ENCODE measurements at places on chromosomes 6 and 20.

- DNase-seq = no peak
These were observed 848.4 kb downstream of the PHF3 start for GRCh38 chr6:64483956-64484499.

DNA sequence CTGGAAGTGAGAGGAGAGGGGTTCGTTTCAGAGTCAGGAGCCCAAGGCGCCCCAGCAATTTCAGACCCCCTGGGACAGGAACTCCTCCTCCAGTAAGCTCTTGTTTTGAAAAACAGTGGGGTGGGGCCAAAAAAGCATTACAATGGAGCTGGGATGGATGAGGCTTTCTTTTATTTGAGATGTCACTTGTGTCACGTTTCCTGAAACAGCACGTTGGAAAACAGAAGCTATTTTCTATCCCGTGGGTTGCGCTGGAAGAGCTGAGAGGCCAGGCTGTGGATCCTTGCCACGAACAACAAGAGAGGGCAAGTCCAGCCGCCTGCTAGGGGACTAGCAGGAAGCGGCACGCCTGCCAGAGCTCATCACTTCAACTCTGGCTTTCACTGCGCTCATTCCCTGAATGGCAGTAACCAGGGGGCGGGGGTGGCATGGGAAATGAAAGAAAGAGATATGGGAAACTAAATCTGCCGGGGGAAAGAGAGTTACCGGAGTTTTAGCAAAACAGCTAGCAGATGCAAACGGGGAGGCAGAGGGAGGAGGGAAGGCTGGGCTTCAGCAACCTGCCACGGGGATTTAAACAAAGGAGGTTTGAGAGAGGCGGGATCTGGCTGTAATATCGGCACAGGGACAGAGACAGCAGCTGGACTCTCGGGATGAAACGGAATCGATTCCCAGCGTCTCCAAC, 34.6 kb downstream of the GCNT2 start:
- DNase-seq = no peak

DNA sequence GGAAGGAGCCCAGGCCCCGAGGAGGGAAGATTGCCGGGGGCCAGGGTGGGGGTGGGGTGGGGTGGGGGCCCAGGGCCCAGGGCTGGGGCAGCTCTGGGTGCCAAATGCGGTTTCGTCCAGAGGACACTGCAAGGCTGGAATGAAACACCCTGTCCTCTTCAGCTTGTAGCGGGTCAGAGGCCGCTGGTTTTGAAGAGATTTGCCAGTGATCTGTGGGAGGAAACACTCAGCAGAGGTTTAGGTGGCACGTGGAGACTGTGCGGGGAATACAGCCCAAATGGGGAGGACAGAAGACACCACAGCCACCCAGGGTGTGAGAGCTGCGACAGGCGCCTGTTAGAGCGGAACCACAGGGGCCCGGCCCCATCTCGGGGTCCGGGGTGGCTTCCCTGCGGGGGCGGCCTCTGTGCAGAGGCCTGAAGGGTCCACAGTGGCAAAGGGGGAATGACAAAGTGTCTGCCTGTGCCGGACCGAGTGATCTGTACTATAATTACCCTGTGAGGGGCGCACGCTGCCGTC, 29.2 kb downstream of the FRMD1 start:
- DNase-seq = no peak

- DNase-seq = no peak
These were observed 3.7 kb downstream of the RNF39 start for GRCh38 chr6:30071858-30072257.

GRCh38 chr6:19107468-19107867, 720.3 kb downstream of the RNF144B start:
- no peak for DNase-seq

GRCh38 chr20:54201268-54201846, 6.5 kb upstream of the PFDN4 start:
- DNase-seq = no peak

All from stimulated activated CD8-positive, alpha-beta memory T cell treated with anti-CD3 and anti-CD28 coated beads, Interleukin-7, amount 100 ng/mL, for 48 hours (primary cell).